SK-MEL-5 (cell line): ENCODE measurements at places on chromosomes 4 and X. TPM values are rescaled to one million over a fixed set of nuclear protein-coding genes. Genes with fewer than 3 reads are reported as not detected.

Gene GPR50
- not detected in 2 replicates for total RNA-seq

Gene MAOA
- 0.21 and 0.32 TPM in 2 replicates for total RNA-seq

Gene SMIM31
- total RNA-seq, result 0.26 and 0.56 TPM in 2 replicates

Gene PAGE3
- not detected in 2 replicates for total RNA-seq

Gene PDZD4
- total RNA-seq, result 14.6 and 15.2 TPM in 2 replicates

Gene GAGE12C
- total RNA-seq, result not detected in 2 replicates

Gene ATP11C
- total RNA-seq, result 33.4 and 34.1 TPM in 2 replicates

Gene EXOC1L
- total RNA-seq, result not detected in 2 replicates

Gene KDR
- 3.4 and 4.2 TPM in 2 replicates for total RNA-seq

Gene ZNF732
- 0.08 TPM in 1 of 2 replicates, not detected in the other for total RNA-seq

Gene CORIN
- 0.03 TPM in 1 of 2 replicates, not detected in the other for total RNA-seq

Gene SEC31A
- total RNA-seq, result 91.3 and 104 TPM in 2 replicates

Gene ERAS
- total RNA-seq, result 0.40 TPM in 1 of 2 replicates, not detected in the other

Gene SEPTIN6
- total RNA-seq, result 37.4 and 37.9 TPM in 2 replicates

Gene YIPF7
- total RNA-seq, result not detected in 2 replicates

Gene FRMD7
- total RNA-seq, result 0.05 TPM in 1 of 2 replicates, not detected in the other

Gene PLS3
- 183 and 188 TPM in 2 replicates for total RNA-seq

Gene INTU
- total RNA-seq, result 2.8 and 3.2 TPM in 2 replicates
